Mammary epithelial cell (primary cell): ENCODE measurements at places on chromosomes 7 and 10. TPM values are rescaled to one million over a fixed set of nuclear protein-coding genes. Genes with fewer than 3 reads are reported as not detected.

DNA sequence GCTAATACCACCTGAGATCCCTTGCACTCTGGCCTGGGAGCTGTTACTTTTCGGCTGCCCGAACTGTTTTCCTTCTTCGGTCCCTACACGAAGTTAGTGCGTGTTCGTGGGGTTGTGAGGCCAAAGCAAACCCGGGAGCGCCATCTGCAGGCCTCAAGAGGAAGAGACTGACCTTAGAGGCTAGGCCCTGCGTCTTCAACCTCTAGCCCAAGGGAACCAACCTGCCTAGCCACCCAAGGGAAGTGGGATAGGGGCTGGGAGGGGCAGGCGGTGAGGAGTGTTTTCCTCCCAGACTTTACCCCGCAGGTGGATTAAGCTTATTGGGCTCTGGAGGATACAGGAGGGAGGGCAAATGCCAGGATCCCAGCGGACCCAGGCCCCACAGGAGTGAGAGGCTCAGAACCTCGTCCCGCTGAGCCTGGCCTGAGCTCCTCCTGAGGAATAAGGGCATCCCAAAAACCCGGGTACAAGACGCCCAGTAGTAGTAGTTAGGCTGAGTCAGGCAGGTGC is 1.7 kb upstream of the PAX2 start:
- DNase-seq, result peak; percentile 41

NME8 gene
- total RNA-seq, result not detected in 2 replicates

HPSE2 gene
- total RNA-seq, result not detected in 2 replicates

CCDC71L gene
- total RNA-seq, result 32.2 TPM

DNA sequence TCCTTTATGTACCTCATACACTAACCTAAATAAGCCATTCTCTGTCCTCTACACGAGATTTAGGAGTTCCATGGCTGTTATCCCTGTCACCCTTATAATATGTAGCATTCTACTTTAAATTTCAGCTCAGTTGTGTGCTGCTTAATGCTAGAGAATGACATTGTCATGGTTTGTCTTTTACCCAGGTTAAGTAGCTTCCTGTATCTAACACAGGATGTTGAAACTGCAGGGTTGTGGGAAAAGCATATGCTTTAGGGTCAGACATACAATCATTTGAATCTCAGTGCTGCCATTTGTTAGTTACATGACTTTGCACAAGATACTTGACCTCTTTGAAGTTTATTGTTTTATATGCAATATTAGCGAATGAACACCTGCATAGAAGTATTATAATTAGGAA is 235.1 kb upstream of the CACNA2D1 start:
- no peak for DNase-seq

TUBGCP2 gene
- 78.1 and 81.8 TPM in 2 replicates for total RNA-seq

HMX2 gene
- total RNA-seq, result not detected

- peak; percentile 74 for DNase-seq
These were observed 32.8 kb upstream of the DGKI start for GRCh38 chr7:137879357-137880158.

DNA sequence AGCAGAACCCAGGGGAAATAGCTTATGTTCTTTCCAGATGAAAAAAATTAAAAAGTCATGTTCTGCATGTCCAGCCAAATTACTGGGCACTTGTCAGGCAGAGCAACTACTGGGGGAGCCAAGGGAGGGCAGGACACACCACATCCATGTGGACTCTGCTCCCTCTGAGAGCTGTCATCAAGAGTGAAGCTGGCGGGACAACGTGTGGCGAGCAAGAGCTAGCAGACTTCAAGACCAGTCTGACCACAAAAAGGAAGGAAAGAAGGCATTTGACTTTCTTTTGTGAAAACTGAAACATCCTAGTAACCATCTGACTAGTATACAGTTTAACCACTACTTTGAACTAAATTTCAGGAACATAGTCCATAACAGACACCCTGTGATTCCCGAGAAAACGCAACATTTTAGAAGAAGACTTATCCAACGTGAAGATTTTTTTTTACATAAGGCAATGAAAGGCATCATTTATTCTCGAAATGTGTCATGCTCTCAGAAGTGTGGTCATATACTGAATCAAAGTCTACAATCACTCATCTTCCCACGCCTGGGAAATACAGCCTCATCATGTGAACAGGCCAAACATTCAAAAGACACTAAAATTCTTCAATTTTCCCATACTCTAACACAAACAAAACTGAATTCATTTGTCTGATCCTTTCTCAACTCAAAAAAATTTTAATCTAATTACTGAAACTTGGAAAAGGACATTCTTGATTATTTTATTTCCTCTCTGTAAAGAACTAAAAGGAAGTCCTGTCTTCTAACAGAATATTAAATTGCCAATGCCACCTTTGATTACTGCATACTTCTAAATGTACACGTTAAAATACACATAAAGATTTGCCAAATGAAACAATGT is 15.5 kb downstream of the CYTH3 start:
- peak; percentile 39 for DNase-seq

TEX47 gene
- not detected for total RNA-seq

CACNA2D1 gene
- total RNA-seq, result 24.0 TPM

AOC1 gene
- total RNA-seq, result not detected in 2 replicates

TMEM178B gene
- total RNA-seq, result 0.05 and 0.07 TPM in 2 replicates

DNA sequence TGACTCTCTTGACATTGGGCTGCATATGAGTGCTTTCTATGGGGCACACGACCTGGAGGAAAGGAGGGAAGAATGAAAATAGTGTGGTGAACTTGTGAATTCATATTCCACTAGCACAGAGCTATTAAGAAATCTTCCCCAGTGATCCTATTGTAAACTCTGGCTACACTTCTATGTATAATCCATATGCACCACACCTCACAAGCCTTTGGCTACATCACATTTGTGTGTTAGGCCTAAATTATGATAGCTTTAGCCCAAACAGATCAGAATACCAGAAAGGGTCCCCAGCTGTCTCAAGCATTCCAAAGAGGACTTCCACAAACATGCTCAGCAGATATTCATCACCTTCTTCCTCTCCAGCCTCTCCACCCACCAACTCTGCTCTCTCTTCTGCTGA is 9.7 kb upstream of the IFIT1B start:
- DNase-seq, result no peak

KIN gene
- 4.7 TPM for total RNA-seq

- peak; percentile 86 for DNase-seq
These were observed at the start of gene ADIRF for GRCh38 chr10:86968271-86968993. Gene ADIRF (plus strand): TSS chr10:86968482. CDS start chr10:86968545, 63 bp downstream.

GRCh38 chr10:14093730-14094484 is 236.8 kb downstream of the FRMD4A start:
- DNase-seq, result no peak

COL26A1 gene
- total RNA-seq, result not detected

- no peak for DNase-seq
These were observed 494.0 kb downstream of the KIF20B start for GRCh38 chr10:90195288-90195840.

DNA sequence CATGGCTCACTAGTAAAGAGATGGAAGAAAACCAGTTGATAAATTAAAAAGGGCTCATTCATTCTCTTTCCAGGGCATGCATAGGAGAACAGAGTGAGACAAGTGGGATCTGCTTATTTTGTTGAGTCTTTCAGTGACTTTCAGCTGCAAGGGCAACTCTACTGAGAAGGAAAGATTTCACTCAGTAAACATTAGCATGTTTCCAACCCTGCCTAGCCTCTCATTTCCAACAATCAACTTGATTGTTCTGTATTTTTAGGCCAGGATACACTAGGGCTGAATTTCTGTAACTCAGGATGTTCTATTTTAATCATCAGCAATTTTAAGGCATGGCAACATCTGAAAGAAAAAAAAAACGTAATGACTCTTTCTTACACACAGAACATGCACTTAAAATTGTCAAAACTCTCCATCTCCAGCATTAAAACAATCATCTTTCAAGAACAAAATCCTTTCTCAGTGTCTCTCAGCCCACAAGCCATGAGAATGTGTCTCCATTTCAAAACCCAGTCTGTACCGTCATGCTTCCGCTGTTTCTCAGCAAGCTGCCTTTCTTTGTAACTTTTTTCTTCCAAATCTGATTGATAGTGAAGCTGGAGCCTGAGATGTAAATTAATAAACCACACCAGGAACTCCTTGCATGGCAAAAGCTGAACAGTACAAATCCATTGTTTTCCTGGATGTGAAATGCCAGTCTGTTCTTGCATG is 147.2 kb upstream of the KLF14 start:
- DNase-seq, result no peak

DOCK1 gene
- 58.1 and 59.7 TPM in 2 replicates for total RNA-seq

GRCh38 chr7:9505516-9505915 is 1072.1 kb downstream of the NXPH1 start:
- DNase-seq, result no peak

ACSM6 gene
- total RNA-seq, result not detected in 2 replicates

IGF2BP3 gene
- total RNA-seq, result 13.8 and 14.4 TPM in 2 replicates

TUBAL3 gene
- total RNA-seq, result 0.17 TPM

PNLIPRP3 gene
- total RNA-seq, result 98.4 and 150 TPM in 2 replicates

PRPS1L1 gene
- total RNA-seq, result not detected

GRCh38 chr7:128933180-128933891 is 4.4 kb upstream of the IRF5 start:
- DNase-seq, result no peak

DNA sequence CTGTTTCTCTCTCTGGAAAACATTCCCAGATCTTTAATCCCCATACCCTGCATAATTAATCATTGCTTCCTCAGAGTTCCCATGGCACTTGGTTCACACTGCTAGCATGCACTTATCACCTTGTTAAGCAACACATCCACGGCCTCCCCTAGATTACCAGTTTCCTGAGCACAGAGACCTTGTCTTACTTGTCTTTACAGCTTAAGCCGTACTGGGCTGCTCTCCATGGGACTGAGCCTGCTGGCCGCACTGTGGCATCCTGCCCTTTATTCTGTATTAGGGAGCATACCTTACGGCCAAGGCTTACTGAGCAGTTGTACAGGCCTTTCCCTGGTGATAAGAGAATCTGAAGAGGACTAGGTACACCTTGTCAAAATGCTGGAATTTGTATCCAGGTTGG is 190.2 kb downstream of the REEP3 start:
- no peak for DNase-seq

GRCh38 chr7:21371360-21371759 is 56.5 kb upstream of the SP4 start:
- no peak for DNase-seq

DNA sequence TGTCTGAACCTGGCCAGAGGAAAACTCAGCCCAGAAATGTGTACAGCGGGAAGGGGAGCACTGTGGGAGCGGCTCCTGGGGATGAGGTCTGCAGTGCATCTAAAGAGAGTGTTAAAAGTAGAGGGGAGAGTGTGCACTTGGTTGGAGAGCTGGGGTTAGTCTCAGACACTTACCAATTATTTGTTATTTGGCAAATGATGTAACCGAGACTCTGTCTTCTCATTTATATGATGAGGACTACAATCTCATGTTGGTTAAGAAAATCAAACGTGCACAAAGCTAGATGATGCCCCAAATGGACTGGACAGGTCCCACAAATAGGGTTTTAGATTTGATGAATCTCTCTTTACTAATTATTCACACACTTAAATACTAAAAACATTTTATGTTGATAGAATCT is 962.4 kb downstream of the GATA3 start:
- DNase-seq, result no peak

GRCh38 chr10:52959810-52960209 is 187.2 kb upstream of the MBL2 start:
- no peak for DNase-seq

DNA sequence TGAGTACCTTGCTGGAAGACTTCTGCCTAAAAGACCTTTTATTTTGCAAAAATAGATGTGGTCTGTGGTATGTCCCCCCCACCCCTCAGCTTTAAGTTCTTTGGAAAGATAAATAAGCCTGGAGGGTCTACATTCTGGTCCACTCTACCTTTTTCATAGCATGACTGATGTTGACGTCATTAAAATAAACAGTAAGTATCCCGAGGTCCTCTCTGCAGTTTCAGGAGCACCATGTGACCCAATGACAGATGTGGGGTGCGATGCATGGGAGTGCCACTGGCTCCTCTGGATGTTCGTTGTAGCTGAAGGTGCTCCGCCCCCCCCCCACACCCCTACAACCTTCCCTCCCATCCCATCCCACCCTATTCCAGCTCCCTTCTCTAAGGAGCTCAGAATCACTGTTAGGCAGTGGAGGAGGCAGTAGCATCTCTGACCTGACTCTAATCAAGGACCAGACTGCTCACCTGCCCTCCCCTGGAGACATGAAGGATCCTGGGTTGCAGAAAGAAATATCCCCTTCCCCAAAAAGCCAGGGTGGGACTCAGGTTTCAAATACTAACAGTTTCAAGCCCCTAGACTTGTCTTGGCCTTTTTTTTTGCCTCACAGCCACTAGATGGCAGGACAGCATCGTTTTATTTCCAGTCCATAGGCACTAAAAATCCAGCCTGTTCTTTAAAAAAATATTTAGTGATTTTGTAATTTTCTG is 25.1 kb downstream of the CASP7 start:
- DNase-seq, result peak; percentile 4

CARD11 gene
- total RNA-seq, result 0.33 TPM

DNA sequence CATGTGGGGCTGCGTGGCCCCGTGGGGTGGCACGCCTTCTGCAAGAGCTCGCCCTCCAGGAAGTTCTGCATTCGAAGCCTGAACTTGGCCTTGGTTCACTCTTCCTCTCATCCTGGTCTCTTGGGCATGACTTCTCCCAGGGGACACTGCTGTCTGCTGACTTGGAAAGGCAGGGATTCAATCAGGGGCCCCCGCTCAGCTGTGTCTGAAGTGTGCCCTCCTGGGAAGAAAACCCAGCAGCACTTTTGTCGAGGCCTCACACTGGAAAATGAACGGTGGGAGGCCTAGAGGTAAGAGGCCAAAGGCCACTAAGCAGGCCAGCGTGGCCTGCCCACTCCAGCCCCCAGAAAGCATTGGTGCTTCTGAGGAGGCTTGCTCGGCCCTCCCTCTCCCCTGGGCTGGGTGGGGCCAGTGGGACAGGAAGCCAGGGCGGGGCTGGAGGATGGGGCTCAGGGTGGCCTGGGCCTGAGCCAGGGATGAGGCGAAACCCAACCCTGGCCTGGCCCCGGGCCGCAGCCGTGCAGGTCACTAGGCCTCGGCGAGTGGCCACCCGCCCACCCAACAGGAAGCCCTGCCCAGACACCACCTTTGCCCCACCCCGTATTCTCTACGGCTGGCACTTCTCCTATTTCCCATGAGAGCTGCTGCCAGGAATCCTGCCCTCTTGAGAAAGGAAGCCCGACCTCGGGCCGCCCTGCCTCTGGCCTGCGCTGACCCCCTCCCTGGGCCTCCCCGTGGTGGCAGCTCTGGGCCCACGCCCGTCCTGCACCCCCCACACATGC is 81.1 kb downstream of the ZMIZ1 start:
- peak; percentile 81 for DNase-seq

- no peak for DNase-seq
These were observed 17.5 kb downstream of the BMPER start for GRCh38 chr7:33922820-33923219.

GRCh38 chr10:121478556-121478955 is 119.7 kb downstream of the FGFR2 start:
- no peak for DNase-seq
